Vein endothelial cell (primary cell): ENCODE measurements at places on chromosomes 5 and 9. TPM values are rescaled to one million over a fixed set of nuclear protein-coding genes. Genes with fewer than 3 reads are reported as not detected.

The PPP3R2 gene
- total RNA-seq = not detected in 2 replicates

The SHROOM1 gene
- 8.2 and 9.8 TPM in 2 replicates for total RNA-seq

The BTNL8 gene
- total RNA-seq = not detected in 2 replicates

The CA9 gene
- 0.10 TPM in 1 of 2 replicates, not detected in the other for total RNA-seq

The NTNG2 gene
- under 0.01 and 0.10 TPM in 2 replicates for total RNA-seq

The HMMR gene
- total RNA-seq = 11.8 and 21.0 TPM in 2 replicates

The SLC34A3 gene
- total RNA-seq = not detected in 2 replicates

The SLC46A2 gene
- not detected in 2 replicates for total RNA-seq

The CCDC171 gene
- total RNA-seq = 0.98 and 1.1 TPM in 2 replicates

The TLR4 gene
- total RNA-seq = 92.9 and 207 TPM in 2 replicates

The PTGS1 gene
- 5.2 and 5.5 TPM in 2 replicates for total RNA-seq

The N4BP3 gene
- total RNA-seq = 37.9 and 44.2 TPM in 2 replicates

The PDE6A gene
- total RNA-seq = under 0.01 TPM in 1 of 2 replicates, not detected in the other
